ENCODE measurements at places on chromosomes 6 and 20.

GRCh38 chr20:10190456-10190855, 28.2 kb upstream of the SNAP25 start:
- DNase-seq = no peak

GRCh38 chr20:46541229-46541935, 9.1 kb downstream of the OCSTAMP start:
- no peak for DNase-seq

- no peak for DNase-seq
Observed at GRCh38 chr20:40319741-40320516, 369.1 kb downstream of the MAFB start.

- DNase-seq = no peak
Observed at GRCh38 chr6:55450005-55450404, 122.7 kb downstream of the GFRAL start.

DNA sequence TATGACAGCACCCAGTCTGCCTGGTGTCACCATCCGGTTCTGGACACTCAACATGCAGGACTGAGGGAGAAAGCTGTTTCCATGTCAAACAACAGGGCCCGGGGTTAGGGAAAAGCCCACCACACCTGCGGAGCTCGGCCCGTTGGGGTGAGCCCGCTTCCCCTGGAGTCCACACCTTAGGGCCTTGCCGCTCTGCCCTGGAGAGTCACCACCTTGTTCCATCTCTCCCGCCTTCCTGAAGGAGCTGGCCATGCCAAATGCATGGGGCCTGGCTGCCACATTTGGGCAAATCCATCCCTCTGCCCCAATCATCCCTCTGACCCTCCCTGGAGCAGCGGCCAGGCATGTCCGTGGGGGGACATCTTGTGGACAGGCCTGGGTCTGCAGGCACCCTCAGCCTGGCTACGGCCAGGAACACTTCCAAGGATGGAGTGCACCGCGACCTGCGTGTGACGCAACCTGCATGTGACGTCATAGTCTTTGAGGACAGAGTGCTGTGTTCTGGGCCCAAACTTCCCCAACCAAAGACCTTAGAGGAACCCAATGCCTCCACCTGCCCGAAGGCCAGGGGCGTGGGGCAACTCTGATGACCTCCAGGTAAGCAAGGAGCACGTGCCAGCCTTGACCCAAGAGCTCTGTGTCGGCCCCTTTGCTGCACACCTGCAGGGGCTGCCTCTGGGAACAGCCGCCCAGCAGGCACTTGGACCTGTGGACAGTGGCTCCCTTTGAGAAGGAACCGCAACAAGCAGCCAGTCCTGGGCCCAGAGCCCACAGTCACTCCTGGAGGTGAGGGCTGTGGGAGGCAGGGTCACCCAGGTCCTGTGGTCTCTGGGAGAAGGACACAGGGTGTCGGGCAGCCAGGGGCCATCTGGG, 1.7 kb downstream of the CABLES2 start:
- no peak for DNase-seq

DNA sequence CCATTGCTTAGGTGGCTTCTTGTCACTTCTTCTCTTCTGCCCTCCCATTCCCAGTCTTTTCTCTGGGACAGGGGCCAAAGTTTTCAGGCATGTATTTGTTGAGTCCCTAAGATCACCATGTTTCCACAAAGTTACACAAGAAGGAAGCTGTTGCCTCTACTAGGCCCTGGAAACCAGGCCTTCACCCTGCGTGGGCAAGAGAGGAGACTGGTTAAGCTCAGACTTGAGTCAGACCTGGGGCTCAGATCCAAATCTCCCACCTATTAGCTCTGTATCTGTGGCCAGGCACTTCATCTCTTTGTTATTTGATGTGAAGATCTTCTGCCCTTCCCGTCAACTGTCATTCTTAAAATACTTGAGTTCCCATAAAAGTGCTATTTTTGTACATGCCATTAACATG, 154.6 kb downstream of the SASH1 start:
- no peak for DNase-seq

- no peak for DNase-seq
Observed at GRCh38 chr6:152634773-152635172, 2.4 kb downstream of the SYNE1 start.

DNA sequence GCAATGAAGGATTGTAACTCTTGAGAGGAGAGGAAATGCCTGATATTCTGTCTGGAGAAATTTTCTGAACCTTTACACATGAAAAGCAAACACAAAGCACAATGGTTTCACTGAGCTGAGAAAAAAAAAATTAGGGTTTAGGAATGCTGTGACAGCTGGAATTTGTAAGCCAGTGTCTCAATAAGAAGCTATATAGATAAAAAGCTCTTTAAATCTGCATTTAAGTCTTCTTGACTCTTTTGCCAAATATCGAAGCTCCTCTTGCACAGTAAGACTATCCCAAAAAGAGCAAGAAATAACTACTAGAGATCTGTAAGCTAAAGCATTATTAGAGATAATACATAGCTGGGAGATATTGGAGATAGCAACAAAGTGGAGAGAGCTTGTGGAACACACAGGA, 1334.0 kb upstream of the CITED2 start:
- no peak for DNase-seq

DNA sequence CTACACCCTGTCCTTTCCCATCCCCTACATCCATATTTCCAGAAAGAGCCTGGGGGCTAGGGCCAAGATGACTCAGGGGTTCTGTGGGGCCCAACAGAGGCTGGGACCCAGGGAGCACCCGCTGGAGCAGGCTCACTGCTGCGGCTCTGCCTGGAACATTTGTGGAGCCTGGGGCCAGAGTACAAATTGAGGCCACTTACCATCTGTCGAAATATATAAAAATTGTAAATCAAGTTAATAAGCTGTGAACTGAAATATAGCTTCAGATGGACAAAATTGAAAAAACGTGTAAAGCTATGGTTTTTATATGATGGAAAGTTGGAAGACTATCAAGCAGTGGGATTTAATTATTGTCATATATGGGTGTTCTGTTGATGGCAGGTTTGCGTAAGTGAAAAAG, 82.9 kb upstream of the ATXN1 start:
- DNase-seq = no peak

DNA sequence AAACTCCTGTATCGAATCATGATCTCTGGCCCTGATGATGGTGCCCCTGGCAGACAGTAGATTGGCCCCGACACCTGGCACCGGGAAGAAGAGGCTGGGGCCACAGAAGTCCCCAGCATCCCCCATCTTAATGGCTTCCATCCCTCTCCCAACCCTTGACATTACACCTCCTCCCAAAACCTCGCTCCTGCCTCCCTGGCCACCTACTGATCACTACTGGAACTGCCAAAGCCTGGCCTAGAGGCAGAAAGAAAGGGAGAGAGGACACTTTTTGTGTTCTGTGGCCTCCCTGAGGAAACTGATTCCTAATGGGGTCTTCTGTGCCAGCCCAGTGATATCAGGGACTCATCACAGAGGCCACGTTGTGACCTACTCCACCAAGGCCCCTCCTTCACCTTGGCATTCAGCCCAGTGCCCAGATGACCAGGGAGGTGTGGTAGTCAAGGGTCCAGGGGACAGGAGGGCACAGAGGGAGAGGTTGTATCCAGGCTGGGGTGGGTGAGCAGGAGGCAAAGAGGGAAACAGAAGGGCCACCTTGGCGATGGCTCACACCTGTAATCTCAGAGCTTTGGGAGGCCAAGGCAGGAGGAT, 6.1 kb downstream of the C20orf173 start:
- no peak for DNase-seq

- no peak for DNase-seq
Observed at GRCh38 chr6:7267466-7268091, 45.4 kb downstream of the SSR1 start.

- no peak for DNase-seq
Observed at GRCh38 chr6:168189200-168190013, 110.4 kb upstream of the FRMD1 start.

GRCh38 chr6:89952686-89953085, 58.4 kb downstream of the GJA10 start:
- DNase-seq = no peak

- no peak for DNase-seq
Observed at GRCh38 chr6:31239854-31240253, 32.0 kb downstream of the HLA-C start.

- DNase-seq = no peak
Observed at GRCh38 chr6:155181498-155181897, 82.3 kb upstream of the CLDN20 start.

- DNase-seq = no peak
Observed at GRCh38 chr20:42688576-42688975, 501.1 kb downstream of the PTPRT start.

DNA sequence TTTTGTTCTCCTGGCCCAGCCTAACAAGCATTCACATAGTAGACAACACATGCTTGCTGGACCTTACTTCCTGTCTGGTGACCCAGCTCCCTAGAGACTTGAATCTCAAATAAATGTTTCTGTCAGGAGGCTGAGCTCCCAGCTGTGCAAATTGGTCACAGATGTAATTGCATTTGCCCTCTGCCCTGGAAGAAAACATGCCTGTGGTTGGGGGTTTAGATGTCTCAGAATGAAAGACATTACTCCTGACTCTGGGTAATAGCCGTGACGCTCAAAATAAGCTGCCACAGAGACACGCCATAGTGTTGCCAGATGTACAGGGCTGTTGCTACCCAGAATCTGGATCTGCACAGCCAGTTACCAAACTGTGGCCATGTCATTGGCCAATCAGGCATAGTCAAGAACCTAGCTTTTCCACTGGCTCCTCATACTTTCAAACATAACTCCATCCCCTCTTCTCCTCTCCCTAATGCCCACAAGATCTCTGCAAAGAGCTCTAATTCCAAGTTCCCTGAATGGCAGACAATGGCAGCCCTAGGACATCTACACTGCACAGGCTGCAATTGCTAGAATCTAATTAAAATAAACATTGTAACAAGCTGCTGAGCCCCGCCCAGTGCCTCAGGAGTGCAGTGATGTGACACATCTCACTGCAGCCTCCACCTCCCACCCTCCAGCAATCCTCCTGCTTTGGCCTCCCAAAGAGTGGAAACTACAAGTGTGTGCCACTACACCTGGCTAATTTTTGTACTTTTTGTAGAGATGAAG, 32.8 kb upstream of the GMPR start:
- DNase-seq = no peak

GRCh38 chr6:146331013-146331412, 212.6 kb upstream of the RAB32 start:
- DNase-seq = no peak

Measured in NCI-H1436 treated with DMSO at 0.1 percent for 48 hours (cell line).